Mucosa of descending colon (tissue), 3 donors: ENCODE measurements at places on chromosomes 16 and 17.

- no peak for DNase-seq
These were observed 6.7 kb downstream of the SYNGR2 start for GRCh38 chr17:78174870-78175642.

DNA sequence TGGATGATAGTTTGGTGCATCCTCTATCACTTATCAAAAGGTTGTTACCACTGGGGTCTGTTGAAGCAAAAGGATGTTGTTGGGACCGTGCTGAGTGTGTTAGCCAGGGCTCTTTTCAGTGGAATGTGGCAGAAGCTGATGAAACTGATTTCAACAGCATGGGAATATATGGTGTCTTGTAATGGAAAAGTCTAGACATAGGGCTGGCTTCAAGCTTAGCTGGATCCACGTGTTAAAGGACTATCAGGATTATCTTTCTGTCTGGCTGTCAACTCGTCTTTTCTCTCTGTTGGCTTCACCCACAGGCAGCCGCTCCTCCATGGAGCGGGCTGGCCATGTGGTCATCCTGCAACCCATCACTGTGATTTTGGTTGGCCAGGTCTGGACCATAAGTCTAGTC lies 8.7 kb downstream of the SNX29 start:
- DNase-seq: no peak

- no peak for DNase-seq
These were observed 47.5 kb upstream of the ENDOV start for GRCh38 chr17:80367503-80367902.

DNA sequence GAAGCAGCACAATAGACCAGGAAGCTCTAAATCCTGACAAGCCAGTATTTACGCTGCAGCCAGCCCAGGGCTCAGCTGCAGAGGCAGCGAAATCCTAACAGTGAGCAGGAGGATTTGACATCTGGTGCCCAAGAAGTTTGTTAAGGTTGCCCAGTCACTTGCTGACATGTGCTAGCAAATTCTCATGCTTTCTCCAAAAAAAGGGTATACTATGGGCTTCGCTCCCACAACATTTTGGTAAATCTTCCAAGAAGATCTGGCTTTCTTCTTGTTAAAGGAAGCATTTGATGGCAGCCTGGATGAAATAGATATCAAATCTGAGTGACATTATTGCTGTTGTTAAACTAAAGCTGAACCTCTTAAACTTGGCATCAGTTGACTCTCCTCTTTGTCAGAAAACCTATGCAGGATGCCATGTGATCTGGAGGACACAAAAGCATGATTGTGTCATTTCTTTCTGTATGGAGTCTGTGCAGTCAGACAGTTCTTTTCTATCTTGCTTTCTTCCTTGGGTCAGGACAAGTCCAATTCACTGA lies 949.7 kb upstream of the RBFOX1 start:
- DNase-seq: no peak
